ENCODE measurements at places on chromosomes 16 and 17.

GRCh38 chr16:14196539-14196938 lies 125.4 kb downstream of the MRTFB start:
- DNase-seq, result no peak

DNA sequence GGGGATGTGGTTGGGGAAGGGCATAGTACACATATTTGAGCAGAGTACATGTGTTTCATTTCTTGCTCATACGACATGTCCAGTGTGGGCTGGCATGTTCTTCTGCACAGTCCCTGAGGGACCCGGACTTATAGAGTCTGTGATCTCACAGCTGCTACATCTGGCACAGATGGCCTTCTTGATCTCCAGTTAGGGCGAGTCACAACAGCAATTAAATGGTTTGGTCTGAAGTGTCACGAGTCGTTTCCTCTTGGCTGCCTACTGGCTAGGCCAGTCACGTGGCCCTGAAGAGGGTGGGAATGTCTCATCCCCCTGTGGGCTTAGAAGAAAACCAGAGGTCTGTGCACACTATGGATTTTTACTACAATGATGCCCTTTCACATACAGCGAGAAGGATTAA lies 443.6 kb downstream of the WWOX start:
- no peak for DNase-seq

GRCh38 chr16:21703589-21704174 lies 39.9 kb downstream of the OTOA start:
- no peak for DNase-seq

- no peak for DNase-seq
Measured at GRCh38 chr17:38900978-38901656, 24.3 kb upstream of the LASP1NB start.

DNA sequence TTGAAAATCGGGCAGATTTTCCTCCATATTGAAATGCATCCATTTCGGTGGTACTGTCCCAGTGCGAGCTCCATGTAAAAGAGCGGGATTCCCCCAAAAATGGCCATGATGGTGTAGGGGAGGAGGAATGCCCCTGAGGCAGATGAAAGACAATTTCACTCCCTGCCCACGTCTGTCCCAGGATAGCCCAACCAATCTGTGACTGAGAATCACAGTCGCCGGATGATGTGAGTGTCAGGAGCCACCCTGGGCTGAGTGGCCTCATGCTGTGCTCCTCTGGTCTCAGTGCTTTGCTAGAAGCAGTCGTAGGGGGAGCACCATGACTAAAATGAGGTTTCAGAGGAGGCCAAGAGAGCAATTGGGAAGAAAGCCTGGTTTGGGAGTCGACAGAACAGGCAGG lies 16.7 kb downstream of the SLC6A4 start:
- no peak for DNase-seq

GRCh38 chr17:67620088-67620487 lies 97.6 kb upstream of the NOL11 start:
- no peak for DNase-seq

GRCh38 chr17:40178021-40178601 lies 841 bp downstream of the RAPGEFL1 start:
- DNase-seq, result no peak

- DNase-seq, result no peak
Measured at GRCh38 chr17:17845046-17845775, 8.4 kb upstream of the SREBF1 start.

DNA sequence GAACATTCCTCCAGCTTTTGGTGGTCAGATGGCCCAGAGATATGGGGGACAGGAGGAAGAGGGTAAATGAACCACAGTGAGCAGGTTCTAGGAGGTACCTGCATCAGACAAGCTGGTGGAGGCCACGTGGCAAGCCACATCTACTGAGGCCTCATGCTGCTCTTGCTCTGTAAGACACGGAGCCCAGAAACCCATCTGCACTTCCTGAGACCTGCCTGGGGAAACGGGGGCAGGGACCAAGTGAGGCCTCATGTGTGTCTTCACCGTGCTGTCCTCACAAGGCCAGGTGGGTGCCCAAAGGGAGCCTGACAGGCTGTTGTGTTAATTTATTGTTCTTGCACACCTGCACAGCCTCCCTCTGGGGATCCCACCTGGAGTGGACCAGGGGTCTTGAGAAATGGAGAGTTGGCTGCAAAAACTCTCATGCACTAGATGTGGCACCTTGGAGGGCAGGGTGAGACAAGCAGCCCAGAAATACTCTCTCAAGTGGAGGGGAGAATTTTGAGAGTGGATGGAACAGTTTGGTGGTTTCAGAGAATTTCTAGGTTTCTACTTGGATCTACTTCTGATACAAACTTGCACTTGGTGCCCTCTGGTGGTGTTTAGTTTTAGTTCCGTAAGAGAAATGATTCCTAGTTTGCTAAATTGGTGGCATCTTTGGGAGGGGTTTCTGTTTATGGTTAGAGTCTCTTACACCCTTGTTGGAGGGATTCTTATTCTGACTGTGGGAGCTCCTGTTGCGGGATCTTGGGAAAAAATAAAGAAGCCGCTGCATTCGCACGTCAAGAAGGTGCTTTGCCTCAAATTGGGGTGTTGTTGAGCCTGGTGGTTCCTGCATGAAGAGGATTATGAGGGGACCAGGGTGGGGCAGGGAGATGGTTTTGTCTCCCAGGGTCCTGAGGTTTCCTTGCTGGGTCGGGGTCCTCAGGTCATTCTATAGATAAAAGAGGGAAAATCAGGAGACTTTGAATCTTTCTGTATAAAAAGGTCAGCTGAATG lies 47.5 kb downstream of the SLC6A2 start:
- no peak for DNase-seq

DNA sequence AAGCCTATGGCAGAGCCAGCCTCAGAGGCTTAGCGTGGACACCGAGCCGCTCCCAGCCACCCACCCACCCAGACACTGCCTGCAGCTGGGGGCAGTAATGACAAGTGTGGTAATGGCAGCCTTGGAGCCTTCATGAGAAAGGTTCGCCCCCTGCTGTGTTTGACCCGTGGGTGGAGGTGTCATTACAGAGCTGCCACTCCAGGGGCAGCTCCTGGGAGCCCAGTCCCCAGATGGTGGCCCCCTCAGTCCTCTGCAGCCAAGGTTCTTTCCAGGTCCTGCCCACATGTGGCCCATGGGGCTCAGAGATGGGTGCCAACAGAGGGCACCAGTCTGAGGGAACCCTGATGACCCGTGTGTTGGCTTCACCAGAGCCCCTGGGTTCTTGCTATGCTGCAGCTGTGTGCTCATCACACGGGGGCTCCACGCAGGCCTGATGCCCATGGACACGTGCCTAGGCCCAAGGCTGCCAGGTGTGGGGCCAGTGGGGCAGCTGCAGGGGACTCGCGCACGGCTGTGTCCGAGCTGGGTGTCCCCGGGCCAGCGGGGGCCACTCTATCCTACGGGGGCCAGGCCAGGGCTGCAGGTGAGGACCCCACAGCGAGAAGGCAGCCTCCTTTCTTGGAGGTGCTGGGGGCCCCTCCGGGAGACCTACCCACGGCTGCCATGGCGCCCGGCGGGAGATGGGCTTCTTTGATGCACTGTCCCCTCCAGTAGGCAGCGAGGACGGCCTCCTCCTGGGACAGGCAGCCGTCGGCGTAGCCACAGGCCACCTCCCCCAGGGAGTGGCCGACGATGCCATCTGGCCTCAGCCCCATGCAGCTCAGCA lies 8.1 kb downstream of the FASN start:
- DNase-seq, result no peak

GRCh38 chr17:78304549-78305037 lies 55.3 kb downstream of the SOCS3 start:
- no peak for DNase-seq

GRCh38 chr16:48383009-48383876 lies 2.0 kb downstream of the SIAH1 start:
- no peak for DNase-seq

DNA sequence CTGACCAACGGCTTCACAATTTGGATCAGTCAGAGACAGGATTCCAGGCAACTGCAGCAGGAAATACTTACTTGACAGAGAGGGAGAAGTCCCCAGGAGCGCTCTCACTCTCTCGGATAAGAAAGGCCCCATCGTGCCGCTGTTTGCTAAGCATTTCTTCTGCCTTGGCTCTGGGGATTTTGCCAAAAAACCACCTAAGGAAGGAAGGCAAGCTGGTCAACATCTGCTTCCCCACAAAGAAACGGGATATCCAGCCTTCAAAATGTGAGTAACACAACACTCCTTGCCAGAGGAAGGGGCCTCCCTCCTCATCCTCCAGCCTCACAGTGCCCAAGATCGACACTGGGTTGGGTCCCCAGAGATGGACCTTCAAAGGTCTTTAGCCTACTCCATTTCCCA lies 36.6 kb upstream of the SLC25A19 start:
- no peak for DNase-seq

DNA sequence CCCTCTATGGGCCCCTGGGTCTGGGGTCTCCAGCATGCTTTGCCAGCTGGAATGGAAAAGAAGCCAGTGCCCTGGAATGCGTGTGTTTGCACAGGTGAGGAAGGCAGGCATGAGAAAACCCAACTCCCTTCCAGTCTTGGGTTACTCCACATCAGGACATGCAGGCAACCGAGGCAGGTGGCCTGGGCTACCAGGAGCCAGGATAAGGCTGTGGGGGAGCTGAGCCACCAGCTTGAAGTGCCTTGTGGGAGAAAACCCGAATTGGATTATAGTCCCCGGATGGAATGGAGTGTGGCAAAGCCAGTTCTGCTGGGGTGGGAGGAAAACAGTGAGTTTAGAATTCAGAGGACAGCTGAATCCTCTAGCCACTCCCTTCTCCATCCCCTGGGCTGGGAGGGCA lies 7.2 kb downstream of the SRCIN1 start:
- DNase-seq, result no peak

DNA sequence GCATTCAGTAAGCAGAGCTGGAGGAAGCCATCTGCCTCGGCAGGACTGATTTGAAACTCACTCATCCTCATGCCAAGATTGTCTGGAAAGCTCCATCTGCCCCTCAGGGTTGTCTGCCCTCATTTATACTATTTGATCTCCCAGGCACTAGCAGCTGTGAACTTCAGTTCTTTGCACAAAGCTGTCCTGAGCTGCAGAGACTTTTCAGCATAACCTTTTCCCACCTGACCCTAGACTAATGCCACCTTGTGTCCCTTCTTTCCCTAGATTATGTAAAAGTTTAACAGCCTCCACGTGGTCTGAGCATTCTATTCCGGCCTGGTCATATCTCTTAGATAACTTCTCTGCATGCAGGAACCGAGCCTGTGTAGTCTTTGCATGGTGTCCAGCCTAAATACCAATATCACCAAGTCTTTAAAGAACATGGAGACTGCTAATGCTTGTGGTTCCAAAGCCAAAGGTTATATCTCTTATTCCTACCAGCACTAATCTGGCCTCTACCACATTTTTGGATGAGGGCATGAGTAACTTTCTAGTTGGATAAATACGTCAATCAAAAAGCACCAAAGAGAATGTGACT lies 29.1 kb downstream of the STAT5A start:
- no peak for DNase-seq

DNA sequence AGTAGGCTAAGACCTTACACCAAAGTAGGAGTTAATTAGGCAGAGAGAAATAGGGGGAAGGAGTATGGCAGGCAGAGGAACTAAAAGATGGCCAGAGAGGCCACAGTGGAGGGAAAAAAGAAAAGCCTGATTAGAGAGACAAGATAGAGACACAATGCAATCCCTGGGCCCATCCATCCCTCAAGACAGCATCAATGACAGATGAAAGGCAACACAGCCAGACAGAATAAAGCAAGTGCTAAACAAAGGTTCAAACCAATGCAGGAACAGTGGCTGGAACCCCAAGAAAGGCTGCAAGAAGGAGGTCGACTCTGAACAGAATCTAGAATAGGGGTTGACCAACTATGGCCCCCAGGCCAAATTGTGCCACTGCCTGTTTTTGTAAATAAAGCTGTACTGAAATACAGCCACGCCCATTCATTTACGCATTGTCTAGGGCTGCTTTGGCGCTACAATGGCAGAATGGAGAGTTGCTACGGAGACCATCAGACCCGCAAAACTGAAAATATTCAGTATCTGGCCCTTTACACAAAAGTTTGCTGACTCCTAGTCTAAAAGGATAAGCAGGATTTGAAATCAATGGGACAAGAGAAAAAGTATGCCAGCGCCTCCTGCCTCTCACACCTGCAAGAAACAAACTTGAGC lies 473.3 kb upstream of the PSMD7 start:
- no peak for DNase-seq

DNA sequence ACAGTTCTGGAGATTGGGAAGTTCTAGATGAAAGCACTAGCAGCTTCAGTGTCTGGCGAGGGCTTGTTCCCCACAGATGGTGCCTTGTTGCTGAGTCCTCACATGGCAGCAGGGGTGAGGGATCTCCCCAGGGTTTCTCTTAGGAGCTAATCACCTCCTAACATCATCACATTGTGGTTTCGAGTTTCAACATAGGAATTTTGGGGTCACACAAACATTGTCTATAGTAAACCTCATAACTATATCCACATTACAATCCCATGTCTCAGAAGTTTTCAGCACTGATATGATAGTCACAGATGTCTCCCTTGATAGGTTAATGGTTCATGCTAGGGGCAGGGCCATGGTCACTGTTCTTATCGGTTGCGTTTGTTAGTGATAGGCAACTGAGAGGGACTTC lies 13.8 kb downstream of the CLUAP1 start:
- no peak for DNase-seq

DNA sequence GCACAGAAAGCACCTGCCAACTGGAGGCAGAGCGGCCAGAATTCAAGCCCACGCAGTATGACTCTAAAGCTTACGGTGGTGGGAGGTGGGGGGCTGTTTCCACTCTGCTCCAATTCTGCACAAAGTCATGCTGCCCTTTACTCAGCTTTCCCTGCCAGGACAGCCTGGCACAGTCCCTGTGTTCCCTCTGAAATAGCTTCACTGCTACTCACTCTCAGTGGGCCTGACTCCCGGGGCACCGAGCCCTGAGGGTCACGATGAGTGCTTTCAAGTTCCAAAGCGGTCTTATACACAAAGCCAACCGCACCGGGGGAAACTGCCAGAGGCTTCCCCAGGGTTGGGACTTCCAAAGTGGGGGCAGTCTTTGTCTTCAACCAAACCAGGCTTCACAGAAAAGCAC lies 306.1 kb upstream of the XYLT1 start:
- no peak for DNase-seq

DNA sequence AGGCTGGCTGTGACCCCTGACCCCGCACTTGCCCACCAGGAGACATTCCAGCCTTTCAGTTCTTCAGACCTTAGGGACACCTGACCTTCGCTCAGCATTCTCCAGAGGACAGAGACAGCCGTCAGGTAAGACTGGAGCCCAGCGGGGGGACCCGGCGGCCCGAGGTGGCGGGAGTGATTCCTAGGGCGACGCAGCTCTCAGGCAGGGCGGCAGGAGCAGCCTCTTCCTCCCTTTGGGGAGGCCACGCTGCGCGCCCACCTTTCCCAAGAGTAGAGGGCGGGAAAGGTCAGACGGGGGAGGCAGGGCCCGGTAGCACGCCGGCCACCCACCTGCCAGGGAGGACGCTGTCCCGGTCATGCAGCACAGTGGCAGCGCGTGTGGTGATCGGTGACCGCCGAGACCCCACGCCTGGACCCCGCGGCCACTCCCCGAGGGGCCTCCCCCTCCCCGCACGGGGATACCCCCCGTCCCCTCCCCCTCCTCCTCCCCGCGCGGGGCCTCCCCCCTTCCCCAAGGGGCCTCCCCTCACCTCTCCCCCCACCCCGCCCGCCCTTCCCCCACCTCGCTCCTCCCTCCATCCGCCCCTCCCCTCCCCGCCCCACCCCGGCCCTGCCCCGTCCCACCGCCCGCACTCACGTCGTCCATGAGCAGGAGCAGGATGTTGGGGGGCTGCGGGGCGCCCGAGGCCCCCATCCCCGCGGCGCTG lies 472 bp downstream of the GALNS start:
- no peak for DNase-seq

GRCh38 chr16:21301168-21301894 lies 23.2 kb upstream of the CRYM start:
- DNase-seq, result no peak

- DNase-seq, result no peak
Measured at GRCh38 chr17:59391021-59391420, 59.6 kb downstream of the YPEL2 start.

- no peak for DNase-seq
Measured at GRCh38 chr16:88072571-88073001, 121.4 kb downstream of the BANP start.

Data from activated CD8-positive, alpha-beta memory T cell treated with anti-CD3 and anti-CD28 coated beads for 1 hour (primary cell).